NCI-H510A treated with DMSO at 0.1 percent for 48 hours (cell line): ENCODE measurements at places on chromosomes 4 and X.

DNA sequence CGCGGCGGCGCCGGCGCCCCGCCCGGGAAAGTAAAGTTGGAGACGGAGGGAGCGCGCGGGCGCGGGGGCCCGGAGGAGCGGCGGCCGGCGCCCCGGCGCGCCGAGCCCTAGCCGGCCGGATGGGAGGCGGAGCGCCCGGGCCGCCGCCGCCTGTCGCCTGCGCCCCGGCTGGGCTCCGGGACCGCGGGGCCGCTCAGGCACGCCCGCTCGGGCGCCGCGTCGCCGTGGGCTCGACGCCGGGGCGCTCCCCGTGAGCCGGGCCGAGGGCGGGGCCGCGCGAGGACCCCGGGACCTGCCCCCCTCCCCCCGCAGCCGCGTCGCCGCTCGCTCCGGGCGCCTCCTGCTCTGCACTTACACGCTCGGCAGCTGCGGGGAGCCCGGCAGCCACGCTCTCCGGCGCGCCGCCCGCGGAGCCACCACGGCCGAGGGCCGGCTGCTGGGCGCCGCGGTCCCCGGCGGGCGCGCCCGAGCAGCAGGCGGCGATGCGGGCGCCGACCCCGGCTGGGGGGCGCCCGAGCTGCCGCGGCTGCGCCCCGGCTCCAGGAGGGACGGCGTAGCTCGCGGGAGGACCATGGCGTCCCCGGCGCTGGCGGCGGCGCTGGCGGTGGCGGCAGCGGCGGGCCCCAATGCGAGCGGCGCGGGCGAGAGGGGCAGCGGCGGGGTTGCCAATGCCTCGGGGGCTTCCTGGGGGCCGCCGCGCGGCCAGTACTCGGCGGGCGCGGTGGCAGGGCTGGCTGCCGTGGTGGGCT is at the start of gene ADRA2C:
ADRA2C (plus strand) TSS at position 350 of the 749 bp plus-strand sequence; CDS start at position 572, 222 bp downstream.
- no peak for DNase-seq

- no peak for DNase-seq
These were observed 6.5 kb upstream of the JAKMIP1 start for GRCh38 chr4:6206771-6207290.

DNA sequence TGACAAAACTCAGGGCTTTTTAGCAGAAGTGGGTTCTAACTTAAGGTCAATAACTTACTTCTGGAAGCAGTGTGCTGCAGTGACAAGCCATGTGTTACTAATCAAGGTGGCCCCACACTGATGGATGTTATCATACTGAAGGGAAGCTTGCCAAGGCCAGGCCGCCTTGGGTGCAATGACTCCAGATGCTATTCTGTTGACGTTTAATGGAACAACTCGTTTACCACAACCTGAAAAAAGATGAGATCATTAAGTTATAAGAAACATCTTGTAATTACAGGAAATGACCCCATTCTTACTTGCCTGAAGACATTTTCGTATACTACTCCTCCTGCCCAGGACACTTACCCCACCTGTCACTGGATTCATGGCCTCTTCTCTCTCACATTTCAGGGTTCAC is 38.9 kb upstream of the TMPRSS11D start:
- DNase-seq: no peak

- no peak for DNase-seq
These were observed 45.3 kb downstream of the TBCK start for GRCh38 chr4:106270736-106271135.

DNA sequence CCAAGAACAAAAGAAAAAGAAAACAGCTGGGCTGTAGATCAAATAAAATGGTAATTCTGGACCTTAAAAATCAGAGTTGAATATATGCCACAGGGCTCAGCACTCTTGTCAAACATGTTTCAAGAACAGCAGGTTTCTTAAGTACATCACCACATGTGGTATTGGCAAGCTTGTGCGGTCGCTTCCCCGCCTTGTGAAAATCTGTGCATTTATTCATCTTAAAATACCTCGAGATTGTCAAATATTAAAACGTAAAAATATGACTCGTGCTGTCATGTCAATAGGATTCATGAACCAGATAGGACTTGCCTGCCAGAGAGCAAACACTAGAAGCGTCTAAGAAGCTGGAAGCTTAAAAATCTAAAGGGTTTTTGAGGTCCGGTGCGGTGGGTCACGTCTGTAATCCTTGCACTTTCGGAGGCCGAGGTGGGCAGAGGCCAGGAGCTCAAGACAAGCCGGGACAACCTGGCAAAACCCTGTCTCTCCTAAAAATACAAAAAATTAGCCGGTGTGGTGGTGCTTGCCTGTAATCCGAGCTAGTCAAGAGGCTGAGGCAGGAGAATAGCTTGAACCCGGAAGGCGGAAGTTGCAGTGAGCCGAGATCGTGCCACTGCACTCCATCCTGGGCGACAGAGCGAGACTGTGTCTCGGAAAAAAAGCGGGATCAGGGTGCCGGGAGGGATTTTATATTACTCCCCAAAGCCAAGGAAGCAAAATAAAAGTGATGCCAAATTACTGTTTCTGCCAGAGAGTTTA is 40.2 kb upstream of the TMEM154 start:
- DNase-seq: peak; percentile 2

GRCh38 chr4:101224358-101225218 is 122.7 kb downstream of the PPP3CA start:
- no peak for DNase-seq

DNA sequence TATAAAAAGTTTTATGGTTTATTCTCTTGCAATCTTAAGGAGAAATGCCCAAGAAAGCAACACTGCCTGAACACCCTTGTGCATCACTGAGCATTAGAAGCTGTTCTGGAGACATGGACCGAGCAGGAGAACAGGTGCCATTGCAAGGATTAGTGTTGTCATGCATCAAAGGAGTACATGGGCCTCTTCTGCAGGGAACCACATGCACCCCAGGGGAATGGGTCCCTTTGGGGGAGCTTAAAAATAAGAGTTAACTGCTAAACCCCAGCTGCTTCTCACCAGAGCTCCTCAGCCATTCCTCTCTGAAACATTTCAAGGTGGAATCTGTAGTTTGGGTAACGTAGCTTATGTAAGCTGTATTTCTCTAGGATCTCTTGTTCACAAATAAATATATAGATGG is 353.0 kb upstream of the SLC7A11 start:
- no peak for DNase-seq

GRCh38 chrX:79412166-79412565 is 45.0 kb upstream of the ITM2A start:
- DNase-seq: no peak

DNA sequence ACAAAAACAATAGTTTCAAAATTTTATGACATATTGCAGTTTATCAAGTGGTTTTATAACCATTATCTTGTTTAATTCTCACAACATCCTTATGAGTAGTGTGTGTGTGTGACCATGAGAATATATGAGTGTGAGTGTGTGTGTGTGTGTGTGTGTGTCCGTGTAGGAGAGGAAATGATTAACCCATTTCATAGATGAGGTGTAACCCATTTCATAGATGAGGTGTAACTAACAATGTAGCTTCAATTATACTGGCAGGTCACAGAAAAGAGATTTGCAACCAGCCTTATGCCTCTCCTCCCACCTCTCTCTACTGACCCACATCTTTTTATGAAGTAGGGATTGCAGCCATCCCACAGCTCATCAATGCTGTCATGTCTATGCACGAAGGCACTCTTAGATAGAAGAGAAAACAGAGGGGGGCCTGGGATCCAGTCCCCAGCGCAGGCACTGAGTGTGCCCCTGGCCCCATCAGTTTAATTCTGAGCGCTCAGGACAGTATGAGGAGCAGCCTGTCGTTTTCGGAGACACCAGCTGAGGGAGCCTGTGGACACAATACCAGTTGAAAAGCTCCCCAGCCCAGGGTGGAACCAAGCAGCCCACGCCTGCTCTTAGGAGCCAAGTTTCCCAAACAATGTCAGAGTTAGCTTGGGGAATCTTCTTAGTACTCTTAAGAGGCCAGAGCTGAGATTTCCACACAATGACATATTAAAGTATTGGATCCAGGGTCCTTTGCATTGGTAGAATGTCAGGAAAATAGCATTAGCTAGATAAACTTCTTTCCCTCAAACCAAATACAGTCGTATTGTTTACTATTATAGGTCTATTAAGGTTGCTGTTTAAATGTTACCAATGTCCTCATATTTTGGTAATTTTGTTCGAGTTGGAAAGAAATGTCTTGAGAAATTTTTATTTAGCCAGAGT is 88.6 kb downstream of the PALLD start:
- DNase-seq: peak; percentile 26

DNA sequence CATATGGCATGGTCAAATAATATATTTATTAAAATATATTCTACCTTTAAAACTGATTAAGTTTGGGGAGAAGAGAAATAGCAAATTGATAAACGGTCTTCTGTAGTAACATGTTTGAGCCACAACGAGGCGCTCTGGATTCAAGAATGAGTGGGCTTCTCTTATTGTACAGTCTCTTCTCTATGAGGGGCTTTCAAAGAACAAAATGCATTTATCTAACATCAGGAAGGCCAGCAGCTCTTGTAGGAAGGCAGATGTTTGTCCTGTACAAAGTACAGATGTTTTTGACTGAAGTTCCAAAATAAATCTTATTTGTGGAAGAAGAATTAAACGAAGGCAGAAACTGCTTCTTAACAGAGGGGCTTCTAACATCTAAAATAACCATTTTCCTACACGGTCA is 153.6 kb downstream of the RASL11B start:
- no peak for DNase-seq

GRCh38 chrX:43860646-43861370 is 21.4 kb downstream of the MAOB start:
- DNase-seq: peak; percentile 42

GRCh38 chr4:10023050-10023419 is 1.7 kb upstream of the SLC2A9 start:
- no peak for DNase-seq

GRCh38 chrX:123093792-123094191 is 90.3 kb upstream of the GRIA3 start:
- DNase-seq: no peak

DNA sequence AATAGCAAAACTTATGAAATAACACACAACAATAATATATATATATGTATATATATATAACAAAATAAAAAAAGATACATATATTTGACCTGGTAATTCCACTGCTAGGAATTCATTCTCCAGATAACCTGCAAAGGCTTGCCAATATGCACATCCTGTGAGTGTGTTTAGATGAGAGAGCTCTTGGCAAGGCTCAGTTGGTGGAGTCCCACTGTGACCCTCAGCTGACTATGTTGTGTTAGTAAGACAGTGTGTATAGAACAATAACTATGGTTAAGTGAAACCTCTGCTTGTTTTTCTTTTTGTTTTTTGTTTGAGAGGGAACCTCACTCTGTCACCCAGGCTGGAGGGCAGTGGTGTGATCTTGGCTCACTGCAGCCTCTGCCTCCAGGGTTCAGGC is 39.5 kb upstream of the RBMX start:
- DNase-seq: no peak

DNA sequence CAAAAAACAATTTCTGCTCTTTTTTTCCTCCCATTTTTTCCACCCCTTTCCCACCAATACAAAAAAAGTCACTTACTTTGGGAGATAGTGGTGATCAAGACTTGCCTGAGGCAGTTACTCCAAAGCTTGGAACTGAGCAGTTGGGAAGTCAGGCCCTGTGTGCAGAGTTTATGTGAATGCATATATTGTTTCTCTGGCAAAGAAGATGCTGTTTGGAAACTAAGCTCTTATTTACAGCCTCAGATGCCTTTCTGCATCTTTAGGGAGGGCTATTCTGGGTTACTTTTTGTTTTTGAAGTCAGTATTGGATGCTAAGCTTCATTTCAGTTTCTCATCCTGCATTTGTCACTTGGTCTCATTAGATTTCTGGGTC is 136.3 kb downstream of the ZNF330 start:
- DNase-seq: no peak

DNA sequence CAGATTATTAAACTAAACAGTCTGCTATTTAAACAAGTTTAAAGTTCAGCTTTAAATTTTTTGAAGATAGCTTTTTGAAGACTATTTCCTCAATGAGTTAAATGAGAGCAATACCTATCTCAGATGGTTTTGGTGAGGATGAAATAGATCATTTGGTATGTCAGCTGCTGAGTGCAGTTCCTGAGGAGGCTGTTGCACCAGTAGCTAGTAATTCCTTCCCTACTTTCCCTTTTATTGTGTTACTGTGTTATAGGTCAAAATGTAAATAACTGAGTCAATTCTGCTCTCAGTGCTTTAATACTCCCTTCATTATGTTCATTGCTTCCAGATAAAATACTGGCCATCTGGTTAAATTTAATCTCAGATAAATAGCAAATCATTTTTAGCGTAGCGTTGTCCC is 48.6 kb downstream of the BMPR1B start:
- no peak for DNase-seq

GRCh38 chrX:148381603-148382002 is 118.8 kb upstream of the AFF2 start:
- no peak for DNase-seq

DNA sequence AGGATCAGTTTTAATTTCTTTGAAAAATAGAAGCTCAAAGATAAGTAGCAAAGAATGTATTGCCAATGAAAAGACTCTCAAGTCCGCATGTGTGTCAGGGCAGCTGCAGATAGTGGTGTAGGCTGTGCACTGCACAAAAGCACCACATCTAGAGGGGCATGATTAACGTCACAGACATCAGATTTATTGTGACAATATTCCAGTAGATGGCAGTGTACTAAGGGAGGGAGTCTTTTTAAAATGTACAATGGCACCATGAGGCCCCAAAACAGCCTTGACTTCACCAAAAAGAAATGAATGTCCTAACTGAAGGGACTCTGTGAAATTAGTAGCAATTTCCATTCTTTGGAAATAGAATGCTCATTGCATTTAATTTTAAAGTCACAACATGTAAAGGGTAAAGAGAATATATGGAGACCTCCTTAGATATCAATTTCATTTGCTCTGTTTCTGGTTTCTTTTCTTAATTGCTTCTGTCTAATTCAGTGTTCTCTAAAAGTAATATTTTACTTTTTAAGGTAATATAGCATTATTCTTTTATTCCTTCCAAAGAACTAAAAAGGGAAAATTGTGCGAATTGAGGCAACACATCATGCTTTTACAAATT is 98.4 kb downstream of the ZNF827 start:
- peak; percentile 38 for DNase-seq

GRCh38 chr4:38957261-38957815 is 74.9 kb downstream of the TMEM156 start:
- DNase-seq: no peak
